ENCODE measurements at places on chromosomes 2 and 18.

DNA sequence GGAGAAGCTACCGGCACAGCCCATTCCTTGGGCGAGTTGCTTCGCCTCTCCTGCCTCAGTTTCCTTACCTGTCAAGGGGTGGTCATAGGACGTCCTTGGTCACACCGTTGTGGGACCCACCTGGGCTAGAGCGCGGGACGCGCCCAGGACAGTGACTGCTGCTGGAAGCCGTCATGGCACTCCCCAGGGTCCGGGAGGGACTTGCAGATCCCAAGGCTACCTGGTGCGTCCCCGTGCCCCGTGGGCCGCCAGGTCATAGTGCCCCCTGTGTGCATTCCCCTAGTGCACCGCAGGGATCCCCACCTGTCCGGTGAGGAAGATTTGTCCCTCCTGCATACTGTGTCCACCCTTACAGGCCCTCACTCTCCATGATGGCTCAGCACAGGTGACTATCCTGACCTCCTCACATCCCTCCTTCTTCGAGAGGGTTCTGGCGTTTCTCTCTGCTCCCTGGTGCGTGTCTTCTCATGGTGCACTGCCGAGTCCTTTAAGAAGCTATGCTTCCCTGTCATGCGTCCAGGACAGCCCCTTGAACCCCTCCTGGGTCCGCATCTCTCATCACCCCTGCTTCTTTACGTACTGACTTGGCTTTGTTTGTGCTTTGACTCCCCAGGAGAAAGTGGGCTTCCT, 886 bp upstream of the STK25 start:
- peaks cover 4% of the 10 kb centered on the region for H3K4me1 ChIP-seq
- H3K27ac ChIP-seq, result peak overlapping the region; percentile 91
- no peak for DNase-seq
- peak overlapping the region; percentile 96 for H3K4me3 ChIP-seq
- H3K27me3 ChIP-seq, result no peaks in the 10 kb centered on the region

DNA sequence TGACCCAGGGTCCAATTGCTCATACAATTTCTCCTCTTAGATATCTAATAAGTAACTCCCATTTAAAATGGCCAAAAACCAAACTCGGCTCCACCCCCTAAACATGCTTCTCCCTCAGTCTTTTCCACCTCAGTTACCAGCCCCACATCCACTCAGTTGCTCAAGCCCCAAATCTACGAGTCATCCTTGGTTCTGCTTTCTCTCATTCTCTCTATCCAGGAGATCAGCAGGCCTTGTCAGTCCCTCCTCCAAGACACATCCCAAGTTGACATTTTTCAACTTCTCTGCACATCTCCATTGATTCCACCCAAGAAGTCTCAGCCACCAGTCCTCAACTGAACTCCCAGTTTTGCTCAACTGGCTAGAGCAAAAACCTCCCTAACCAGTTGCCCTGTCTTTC, 40.5 kb upstream of the RTN4 start:
- no peak for DNase-seq
- H3K4me1 ChIP-seq, result no peaks in the 10 kb centered on the region
- no peaks in the 10 kb centered on the region for H3K36me3 ChIP-seq
- H3K27me3 ChIP-seq, result no peaks in the 10 kb centered on the region

DNA sequence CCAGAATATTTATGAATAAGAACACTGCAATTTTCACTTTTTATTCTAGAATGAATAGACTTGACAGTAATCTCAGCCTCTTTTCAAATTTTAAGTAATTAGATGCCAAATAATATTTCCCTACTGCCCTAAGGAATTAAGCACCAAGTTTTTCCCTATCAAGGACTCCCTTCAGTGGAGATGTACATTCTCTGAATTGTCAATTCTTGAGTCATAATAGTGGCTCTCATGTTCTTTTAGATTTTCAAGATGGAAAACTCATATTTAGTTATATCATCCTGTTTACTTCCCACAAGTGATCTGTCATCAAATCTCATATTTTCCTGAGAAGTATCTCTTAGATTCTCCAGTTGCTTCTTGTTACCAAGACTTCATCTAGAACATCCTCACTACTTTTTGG, 1248.9 kb upstream of the CHAC2 start:
- H3K27me3 ChIP-seq, result no peaks in the 10 kb centered on the region
- H3K27ac ChIP-seq, result no peak overlapping the region
- no peak overlapping the region for H3K4me3 ChIP-seq
- no peak for DNase-seq
- no peaks in the 10 kb centered on the region for H3K4me1 ChIP-seq

DNA sequence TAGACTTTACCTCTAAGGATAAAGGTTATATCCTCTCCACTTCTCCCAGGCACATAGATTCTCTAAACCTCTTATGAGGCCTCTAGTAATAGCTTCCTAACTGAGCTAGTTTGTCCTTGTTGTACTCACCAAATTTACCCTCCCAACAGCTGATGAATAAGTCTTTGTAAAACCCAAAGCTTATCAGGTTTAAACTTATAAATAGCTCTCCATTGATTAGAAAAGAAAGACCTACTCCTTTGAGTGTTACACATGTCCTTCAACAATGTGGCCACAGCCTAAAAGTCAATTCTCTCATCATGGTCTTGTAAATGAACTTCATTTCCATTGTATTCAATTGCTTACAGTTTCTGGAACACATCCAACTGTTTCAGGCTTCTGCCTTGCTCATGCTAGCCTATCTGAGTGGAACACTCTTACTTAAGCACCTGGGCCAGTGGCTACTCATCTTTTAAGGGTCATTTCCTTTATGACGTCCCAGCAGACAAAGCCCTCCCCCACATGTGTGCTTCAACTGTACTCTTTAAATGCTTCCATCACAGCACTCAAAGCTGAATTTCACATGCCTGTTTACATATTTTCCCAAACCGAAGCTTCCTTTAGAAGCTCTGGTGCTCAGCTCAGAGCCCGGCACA, 131.6 kb downstream of the CDH2 start:
- no peak overlapping the region for H3K27ac ChIP-seq
- no peak overlapping the region for H3K4me3 ChIP-seq
- DNase-seq, result no peak
- no peaks in the 10 kb centered on the region for H3K27me3 ChIP-seq

GRCh38 chr18:24428709-24429108, 2.2 kb downstream of the IMPACT start:
- no peaks in the 10 kb centered on the region for H3K36me3 ChIP-seq
- H3K27ac ChIP-seq, result no peak overlapping the region
- H3K4me1 ChIP-seq, result no peaks in the 10 kb centered on the region
- no peak for DNase-seq
- no peaks in the 10 kb centered on the region for H3K27me3 ChIP-seq

DNA sequence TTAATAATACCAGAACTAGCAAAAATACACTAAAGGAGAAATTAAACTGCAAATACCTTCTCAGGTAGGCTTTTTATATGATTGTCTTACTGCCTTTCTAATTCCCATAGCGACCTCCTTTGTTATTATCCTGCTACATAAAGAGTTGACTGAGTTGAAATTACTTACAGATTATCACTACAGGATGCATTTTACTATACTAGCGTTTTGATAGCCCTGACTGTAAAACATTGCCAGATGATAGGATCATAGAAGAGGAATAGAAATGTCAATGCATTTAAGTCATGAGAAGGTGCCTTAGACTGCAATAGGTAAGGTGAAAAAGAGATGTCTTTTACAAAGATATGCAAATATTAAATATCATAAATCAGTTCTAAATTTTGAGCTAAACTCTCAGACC, 639.7 kb downstream of the NRXN1 start:
- no peak overlapping the region for H3K27ac ChIP-seq
- no peaks in the 10 kb centered on the region for H3K4me1 ChIP-seq
- H3K4me3 ChIP-seq, result no peak overlapping the region
- no peaks in the 10 kb centered on the region for H3K36me3 ChIP-seq

DNA sequence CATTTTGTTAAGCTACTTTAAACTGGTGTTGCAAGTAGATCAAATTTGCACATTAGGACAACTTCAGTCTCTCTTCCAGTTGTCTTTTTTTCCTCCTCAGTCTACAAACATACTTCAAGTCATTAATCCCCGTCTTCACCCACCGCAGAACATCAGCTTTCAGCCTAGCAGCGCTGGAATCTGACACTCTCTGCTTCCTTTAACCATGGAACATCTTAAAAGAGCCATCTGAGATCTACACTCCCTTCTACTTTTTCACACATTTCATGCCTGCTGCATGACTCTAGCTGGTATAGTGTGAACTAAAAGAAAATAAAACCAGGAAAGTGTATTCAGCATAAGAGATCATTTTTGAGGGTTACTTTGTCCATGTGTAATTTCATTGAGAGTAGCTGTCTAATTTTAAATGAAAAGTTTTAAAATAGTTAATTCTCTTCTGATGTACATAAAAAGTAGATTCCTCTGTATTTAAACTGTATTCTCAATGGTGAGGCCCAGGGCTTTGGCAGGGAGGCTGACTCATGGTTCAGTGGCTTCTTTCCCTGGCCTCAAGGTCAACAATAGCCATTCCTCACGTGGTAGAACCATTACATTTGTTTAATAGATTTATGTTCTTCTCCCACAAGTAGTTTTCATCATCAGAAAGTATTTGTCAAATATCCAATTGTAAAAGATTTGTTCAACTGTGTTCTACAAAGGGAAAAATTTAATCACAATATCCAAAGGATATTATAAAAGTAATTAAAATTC, 16.5 kb downstream of the SGPP2 start:
- H3K27ac ChIP-seq, result no peak overlapping the region
- H3K36me3 ChIP-seq, result no peaks in the 10 kb centered on the region
- H3K27me3 ChIP-seq, result no peaks in the 10 kb centered on the region

- no peak overlapping the region for H3K4me3 ChIP-seq
- H3K27ac ChIP-seq, result no peak overlapping the region
- no peaks in the 10 kb centered on the region for H3K36me3 ChIP-seq
These were observed 10.6 kb downstream of the TMEM178A start for GRCh38 chr2:39676342-39676741.

DNA sequence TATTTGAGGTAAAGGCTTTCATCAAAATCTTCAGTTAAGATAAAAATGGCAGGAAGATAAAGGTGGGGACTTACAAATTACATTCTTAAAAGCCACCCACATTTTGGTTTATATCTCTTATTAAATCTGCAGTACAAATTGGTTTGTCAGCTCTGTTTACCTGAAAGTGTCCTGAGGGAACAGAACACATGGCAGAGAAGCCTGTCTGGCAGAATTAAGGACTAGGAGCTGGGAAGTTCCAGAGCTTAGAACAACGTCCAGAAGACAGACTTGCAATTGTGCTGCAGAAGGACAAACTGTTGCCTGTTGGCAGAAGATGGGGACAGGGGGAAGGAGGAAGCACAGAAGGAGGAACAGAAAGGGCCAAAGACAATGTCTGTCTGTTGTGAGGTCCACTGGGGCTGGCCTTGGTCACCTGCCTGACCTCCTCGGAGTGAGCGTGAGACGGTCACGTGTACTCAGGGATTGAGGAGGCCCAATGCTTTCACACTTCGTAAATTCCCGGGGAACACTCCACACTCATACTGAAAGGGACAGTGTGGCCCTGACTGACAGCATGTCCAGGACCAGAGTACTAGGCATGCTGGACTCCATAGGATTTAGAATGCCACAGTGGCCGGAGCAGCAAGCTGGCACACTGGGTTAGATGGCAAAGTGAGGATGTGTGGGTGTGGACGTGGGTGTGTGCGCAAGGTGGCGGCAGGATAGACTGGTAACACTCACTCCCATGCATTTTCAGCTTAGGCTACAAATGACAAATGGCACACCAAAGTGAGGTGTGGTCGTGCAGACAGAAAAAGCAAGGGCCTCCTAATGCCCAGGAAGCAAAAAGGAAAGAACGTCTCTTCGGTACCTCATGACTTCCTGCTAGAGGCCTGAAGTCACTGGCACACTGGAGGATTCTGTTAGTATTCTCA, 210.9 kb upstream of the REV1 start:
- H3K4me1 ChIP-seq, result no peaks in the 10 kb centered on the region
- no peak for DNase-seq
- no peaks in the 10 kb centered on the region for H3K27me3 ChIP-seq
- no peak overlapping the region for H3K27ac ChIP-seq

DNA sequence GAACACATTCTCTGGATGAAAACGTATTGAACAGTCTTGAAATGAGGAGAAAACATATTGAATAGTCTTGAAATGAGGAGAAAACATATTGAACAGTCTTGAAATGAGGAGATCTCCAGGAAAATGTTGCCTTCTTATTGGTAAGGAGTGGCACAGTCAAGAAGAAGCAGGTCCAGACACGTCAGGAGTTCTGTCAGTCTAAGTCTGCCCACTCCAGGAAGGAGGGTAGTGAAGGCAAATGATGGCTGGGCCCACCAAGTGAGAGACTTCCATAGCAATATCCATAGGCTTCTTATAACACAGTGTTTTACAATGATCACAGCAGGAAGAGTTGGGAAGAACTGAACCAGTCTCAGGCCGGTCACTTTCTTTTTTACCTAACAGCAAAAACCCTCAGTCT, 316.2 kb downstream of the ETAA1 start:
- H3K27ac ChIP-seq, result no peak overlapping the region
- H3K4me1 ChIP-seq, result no peaks in the 10 kb centered on the region
- H3K4me3 ChIP-seq, result no peak overlapping the region
- no peak for DNase-seq
- H3K36me3 ChIP-seq, result no peaks in the 10 kb centered on the region

DNA sequence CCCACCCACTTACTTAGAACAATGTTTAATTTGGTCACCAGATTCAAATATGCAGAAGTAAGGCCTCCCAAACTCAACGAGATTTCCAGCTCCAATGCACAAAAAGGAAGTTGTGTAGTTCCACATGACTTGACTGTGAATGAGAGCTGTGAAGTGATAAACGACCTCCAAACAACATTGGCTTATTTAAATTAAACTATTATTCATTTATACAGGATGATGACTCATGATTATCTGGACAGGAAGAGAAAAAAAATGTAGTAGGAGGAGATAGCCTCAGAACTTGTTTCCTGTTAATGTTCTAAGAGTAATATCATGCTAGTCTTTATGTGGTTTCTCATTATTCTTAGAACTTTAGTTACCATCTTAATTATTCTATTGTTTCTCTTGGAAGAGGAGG, 237.3 kb downstream of the C1D start:
- H3K4me1 ChIP-seq, result no peaks in the 10 kb centered on the region
- H3K27ac ChIP-seq, result no peak overlapping the region
- DNase-seq, result no peak
- H3K27me3 ChIP-seq, result no peaks in the 10 kb centered on the region

GRCh38 chr2:42052702-42053481, 5.1 kb downstream of the PKDCC start:
- H3K36me3 ChIP-seq, result no peaks in the 10 kb centered on the region
- H3K27me3 ChIP-seq, result no peaks in the 10 kb centered on the region
- peaks cover 9% of the 10 kb centered on the region for H3K4me1 ChIP-seq
- no peak for DNase-seq
- H3K4me3 ChIP-seq, result no peak overlapping the region
- H3K27ac ChIP-seq, result peak overlapping the region; percentile 69

DNA sequence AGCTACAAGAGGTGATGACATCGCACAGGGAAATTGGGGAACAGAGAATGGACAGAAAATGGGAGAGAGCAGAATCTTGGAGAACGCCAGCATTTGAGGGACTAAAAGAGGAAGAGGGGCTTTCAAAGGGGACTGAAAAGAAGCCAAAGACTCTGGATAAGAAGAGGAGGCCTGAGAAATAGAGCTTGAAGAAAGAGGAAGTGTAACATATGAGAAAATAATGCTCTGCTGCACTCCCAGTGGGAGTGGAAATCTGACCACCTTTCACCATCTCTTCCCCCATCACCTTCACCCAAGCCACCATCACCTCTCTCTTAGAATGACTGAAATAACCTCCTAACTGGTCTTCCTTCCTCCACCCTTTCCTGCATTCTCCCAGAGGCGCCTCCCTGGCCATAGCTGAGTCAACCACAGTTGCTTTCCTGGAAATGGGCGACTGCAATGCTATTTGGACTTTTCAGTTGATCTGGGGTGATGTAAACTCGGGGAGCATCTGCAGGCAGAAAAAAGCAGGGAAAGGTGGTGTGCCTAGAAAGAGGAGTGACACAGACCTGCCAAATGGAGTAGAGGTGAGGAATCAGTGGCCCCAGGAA, 16.8 kb downstream of the CXCR1 start:
- no peaks in the 10 kb centered on the region for H3K4me1 ChIP-seq
- no peak overlapping the region for H3K4me3 ChIP-seq
- no peaks in the 10 kb centered on the region for H3K36me3 ChIP-seq
- no peak overlapping the region for H3K27ac ChIP-seq
- no peak for DNase-seq
- no peaks in the 10 kb centered on the region for H3K27me3 ChIP-seq
